ENCODE measurements at places on chromosomes 2 and 18. TPM values are rescaled to one million over a fixed set of nuclear protein-coding genes. Genes with fewer than 3 reads are reported as not detected.

DNA sequence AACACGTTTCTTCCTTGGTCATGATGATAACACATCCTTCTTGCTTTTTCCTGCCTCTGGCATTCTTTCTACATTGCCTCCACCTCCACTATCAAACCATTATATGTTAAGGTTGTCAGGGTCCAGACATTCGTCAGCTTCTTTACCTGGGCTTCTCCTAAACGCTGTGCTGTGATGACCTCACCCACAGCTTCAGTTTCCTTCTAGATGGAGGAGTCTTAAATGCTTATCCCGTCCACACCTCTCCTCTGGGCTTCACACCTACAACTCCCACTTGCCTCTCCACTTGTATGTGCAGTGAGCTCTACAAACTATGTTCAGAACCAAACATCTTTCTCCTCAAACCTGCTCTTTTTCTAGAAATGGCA, 666 bp upstream of the STAT1 start:
- DNase-seq = no peak

DNA sequence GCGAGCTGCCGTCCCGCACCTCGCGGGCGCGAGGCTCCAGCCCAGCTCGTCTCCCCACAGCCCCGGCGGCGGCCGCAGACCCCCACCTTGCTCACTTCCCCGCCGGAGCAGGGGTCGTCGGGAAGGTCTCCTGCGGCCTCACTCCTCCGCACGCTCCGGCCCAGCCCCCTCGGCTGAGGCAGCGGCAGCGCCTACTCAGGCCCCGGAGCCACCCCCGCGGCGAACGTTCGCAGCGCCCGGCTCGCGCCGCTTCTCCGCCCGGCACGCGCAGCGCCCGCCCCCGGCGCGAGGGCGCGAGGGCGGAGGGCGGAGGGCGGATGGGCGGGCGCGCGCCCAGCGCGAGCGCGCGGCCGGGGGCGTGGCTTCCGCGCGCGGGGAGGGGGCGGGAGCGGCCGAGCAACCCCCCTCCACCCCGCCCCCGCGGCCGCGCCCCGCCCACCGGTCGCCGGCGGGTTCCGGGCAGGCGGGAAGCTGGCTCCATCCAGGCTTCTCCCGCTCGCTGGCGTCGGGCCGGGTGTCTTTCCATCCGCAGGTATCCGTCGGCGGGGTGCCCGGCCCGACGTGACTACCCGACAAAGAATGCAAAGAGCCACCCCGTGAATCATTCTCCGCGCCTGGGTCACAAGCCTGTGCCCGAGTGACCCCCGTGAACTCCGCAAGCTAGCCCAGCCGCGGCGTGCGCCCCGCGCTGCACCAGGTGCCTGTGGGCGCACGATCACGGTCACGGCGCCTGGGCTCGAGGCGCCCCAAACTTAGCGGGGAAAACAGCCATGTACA, at the start of gene DTNB:
Gene DTNB, minus strand, starts transcription at position 278 of the 777 bp plus-strand sequence. CDS start 20,917 bp downstream, outside the sequence.
- peak; percentile 68 for DNase-seq

DNA sequence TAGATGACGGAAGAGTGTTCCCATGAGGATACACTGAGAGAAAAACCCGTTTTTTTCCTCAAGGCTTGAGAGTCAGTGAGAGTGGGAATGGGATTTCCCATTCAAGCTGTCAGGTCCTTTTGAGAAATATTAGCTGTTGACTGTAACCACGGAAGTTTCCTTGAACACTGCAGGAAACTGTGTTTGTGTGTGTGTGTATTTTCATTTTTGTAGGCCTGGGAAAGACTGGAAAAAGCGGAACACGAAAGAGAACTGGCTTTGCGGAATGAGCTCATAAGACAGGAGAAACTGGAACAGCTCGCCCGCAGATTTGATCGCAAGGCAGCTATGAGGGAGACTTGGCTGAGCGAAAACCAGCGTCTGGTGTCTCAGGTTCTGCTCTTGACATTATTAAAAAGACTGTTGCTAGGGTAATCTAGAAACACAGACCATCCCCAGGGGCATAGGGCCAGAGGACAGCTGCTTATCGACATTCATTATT, 98.8 kb upstream of the EML6 start:
- DNase-seq = no peak

SATB2 gene
- 4.1 TPM for total RNA-seq

DNAJC10 gene
- total RNA-seq = 41.9 TPM

Measured in omental fat pad (tissue), 4 donors.